ENCODE measurements at places on chromosomes 5 and 9.

DNA sequence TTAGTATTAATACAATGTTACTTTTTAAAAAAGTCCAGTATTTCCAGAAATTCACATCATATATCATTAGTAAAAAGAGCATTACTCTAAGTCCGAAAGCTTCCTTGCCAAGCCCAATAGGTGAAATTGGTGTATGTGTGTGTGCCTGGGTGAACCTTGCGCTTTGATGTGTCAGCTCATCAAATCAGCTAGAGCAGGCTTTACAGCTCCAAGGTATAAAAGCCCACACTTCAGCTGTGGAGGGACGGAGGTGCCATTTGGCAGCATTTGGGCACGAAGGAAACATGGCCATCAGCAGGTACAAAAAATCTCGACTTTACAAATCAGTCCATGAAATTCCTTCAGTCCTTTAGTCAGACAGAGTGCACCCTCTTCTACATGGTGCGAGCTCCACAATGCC is 76.5 kb upstream of the IL7R start:
- no peak for DNase-seq

DNA sequence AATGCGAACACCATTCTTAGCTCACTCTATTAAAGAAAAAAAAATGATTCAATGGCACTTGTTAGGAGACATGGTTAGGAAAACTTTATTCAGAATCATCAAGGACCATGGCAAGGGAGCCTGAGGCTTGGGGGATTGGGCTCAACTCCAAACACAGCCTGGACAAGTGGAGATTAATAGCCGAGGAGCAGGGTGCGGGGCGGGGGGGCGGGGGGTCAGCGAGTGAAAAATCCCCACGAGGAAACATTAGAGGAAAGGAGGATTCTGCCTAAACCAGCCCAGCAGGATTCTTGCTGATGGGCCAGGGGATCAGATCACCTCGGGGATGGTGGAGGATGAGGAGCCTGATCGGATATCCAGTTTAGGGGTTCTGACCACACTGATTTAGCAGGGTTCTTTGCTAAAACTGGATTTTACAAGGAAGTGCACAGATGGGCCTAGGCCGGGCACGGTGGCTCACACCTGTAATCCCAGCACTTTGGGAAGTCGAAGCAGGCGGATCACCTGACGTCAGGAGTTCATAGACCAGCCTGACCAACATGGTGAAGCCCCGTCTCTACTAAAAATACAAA is 24.4 kb upstream of the FIBCD1 start:
- DNase-seq: no peak

DNA sequence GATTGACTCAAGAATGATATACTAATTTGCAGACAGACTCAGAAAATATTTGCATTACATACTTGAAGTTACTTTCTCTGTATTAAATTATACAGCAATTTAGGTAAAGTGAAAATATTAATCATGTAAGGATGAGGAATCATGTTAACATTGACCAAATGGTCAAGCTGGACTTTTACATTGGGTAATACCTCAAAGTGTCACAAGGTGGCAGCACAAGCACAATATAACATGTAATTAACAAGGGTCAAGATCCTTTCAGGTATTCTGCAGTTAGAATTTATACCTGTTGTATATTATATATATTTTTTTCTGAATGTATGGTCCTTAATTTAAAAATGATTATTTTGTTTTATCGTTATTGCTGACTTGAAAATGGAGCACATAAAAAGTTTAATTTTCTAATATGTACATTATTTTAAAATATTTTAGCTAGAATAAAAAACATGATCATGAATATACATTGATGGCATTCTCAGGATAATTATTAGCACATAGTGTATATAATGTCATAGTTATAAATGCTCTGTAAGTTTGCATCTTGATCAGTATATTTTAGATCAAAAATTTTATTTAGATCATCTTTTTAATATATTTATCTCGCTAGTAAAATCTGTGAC is 8.6 kb downstream of the HAPLN1 start:
- DNase-seq: no peak

DNA sequence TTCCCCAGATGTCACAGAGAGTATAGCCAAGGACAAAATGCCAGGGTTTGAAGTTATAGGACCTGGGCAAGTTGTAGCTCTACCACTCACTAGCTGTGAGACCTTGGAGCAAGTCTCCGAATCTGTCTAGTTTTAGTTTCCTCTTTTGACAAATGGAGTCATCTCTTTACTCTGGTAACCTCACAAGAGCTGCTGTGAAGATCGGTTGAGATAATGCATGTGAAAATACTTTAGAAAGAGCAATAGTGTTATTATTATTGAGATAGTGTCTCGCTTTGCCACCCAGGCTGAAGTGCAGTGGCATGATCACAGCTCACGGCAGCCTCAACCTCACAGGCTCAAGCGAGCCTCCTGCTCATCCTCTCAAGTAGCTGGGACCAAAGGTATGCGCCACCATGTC is 117.9 kb upstream of the NR5A1 start:
- DNase-seq: no peak

DNA sequence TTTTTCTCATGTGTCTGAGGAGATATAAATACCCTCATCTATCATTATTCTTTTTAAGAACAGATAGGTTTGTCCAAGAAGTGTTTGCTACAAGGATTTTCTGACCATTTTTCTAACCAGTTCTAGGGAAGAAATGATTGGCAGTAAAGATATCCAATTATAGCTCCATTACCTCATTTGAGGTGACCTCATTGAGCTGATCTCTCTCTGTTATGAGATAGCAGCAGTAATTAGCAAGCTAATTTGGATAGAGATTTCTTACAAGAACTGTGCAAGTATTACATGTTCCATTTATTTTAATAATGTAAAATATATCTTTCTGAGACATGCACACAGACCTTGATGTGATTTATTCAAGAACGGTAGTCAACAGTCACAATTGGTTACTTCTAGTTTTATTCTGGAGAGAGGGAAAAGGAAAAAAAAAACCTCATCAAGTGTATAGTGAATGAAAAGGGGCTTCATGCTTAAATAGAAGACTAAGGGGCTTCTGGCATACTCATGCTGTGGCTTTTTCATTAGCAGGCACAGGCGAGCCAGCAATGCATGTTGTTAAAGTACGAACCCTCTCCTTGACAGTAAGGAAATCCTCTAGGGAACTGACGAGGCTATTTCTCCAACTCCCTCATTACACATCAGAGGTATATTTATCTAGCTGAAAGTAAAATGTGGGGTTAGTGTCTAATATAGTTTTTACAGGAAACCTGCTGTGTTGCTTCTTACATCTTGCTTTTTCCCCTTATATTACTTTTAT is 127.3 kb downstream of the NUDT12 start:
- no peak for DNase-seq

- no peak for DNase-seq
Measured at GRCh38 chr9:131676431-131676972, 63.4 kb downstream of the RAPGEF1 start.

GRCh38 chr5:135709208-135709575 is 125.3 kb upstream of the SLC25A48 start:
- DNase-seq: no peak

- DNase-seq: no peak
Measured at GRCh38 chr9:14957109-14957508, 46.9 kb upstream of the FREM1 start.

DNA sequence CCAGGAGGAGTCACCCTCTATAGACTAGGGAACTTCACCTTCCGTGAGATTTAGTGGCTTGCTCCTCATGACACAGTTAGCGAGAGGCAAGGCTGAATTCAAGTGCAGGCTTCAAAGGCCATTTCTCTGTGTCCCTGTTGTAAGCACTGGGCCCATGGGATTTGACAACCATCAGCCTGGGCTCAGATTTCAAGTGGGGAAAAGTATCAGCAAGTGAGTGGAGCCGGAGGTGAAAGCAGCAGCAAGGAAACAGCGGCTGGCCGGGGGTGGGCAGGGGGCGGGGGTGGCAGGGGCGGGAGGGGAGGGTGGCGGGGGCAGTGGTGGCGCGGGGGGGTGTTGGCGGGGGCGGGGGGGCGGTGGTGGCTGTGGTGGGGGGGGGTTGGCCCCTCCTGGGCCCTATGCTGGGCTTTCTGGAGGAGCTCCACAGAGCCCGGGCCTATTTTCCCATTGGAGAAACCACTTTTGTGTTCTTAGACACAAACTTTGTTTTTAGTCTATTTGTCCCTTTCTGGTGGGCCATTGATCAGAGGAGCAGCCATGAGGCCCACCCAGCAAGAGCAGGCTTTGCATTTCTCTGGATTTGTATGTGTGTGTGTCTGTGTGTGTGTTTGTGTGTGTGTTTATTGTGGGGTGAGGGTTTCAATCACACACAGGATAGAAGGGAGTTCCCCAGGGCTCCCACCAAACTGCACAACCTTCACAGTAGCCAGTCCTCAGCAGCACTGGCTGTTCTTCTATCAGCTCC is 165.4 kb upstream of the RAI14 start:
- peak; percentile 15 for DNase-seq

GRCh38 chr9:76571743-76572146 is 112.8 kb downstream of the GCNT1 start:
- peak; percentile 40 for DNase-seq

DNA sequence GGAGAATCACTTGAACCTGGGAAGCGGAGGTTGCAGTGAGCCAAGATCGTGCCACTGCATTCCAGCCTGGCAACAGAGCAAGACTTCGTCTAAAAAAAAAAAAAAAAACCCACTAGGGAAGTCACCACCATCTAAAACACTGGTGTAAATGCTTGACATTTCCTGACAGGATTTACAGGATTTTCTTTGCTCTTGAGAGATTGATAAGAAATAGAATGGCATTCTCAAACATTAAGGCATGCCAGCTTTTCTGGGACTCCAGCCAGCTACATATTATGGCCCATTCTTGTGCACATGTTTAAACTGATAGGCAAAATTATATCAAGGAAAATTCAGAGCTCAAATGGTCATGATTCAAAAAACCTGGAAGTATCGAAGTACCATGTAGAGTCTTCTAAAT is 28.7 kb downstream of the GTF3C4 start:
- no peak for DNase-seq

GRCh38 chr9:35538361-35539234 is 48.7 kb downstream of the RUSC2 start:
- no peak for DNase-seq

DNA sequence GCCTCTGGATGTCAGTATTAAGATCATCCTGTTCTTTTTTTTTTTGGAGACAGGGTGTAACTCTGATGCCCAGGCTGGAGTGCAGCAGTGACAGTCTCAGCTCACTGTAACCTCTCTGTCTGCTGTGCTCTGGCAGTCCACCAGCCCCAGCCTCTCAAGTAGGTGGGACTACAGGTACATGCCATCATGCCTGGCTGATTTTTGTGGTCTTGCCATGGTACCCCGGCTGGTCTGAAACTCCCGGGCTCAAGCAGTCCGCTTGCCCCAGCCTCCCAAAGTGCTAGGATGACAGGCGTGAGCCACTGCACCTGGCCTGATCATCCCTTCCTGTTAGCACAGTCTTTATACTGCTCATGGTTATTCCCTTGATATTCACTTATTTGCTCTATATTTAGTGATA is 3.5 kb downstream of the KDM4C start:
- DNase-seq: peak; percentile 29

- peak; percentile 59 for DNase-seq
Measured at GRCh38 chr5:138654281-138654867, 79.2 kb upstream of the HSPA9 start.

GRCh38 chr5:76333571-76333970 is 69.5 kb upstream of the IQGAP2 start:
- DNase-seq: no peak

DNA sequence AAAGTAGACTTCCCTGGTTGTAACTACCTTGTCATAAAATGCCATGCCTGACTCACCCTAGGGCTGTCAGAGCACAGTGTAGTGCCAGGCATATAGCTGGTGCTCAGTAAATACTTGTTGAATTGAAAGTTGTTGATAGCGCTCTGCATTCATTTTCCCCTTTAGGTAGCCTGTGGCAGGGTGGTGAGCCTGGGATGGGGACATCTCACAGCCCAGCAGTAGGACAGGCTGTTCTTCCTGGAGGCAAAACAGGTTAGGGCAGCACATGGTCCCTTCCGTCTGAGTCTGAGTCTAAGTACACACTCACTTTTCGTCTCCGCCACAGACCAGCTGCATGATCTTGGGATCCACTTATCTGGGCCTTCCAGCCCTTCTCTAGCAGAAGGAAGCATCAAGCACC is 401.9 kb downstream of the ZSWIM6 start:
- no peak for DNase-seq

DNA sequence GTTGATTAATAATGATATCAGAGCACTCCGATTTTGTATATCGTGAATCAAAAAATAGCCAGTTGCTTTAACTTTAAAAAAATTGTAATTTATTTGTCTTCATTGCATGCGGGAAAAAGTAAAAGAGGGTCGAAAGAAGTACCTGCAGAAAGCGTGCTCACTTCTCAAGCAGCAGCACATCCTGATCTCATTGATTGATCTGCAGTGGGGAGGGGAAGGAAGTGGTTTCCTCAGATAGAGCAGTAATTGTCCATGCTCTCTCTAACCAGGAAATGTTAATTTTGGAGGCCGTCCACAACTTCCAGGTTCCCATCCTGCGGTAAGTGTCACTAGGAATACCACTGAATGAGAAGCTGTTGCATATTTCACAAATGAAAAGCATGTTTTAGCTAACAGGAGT is 63.2 kb downstream of the SYK start:
- no peak for DNase-seq

GRCh38 chr5:39140558-39141168 is 66.5 kb upstream of the RICTOR start:
- DNase-seq: no peak

DNA sequence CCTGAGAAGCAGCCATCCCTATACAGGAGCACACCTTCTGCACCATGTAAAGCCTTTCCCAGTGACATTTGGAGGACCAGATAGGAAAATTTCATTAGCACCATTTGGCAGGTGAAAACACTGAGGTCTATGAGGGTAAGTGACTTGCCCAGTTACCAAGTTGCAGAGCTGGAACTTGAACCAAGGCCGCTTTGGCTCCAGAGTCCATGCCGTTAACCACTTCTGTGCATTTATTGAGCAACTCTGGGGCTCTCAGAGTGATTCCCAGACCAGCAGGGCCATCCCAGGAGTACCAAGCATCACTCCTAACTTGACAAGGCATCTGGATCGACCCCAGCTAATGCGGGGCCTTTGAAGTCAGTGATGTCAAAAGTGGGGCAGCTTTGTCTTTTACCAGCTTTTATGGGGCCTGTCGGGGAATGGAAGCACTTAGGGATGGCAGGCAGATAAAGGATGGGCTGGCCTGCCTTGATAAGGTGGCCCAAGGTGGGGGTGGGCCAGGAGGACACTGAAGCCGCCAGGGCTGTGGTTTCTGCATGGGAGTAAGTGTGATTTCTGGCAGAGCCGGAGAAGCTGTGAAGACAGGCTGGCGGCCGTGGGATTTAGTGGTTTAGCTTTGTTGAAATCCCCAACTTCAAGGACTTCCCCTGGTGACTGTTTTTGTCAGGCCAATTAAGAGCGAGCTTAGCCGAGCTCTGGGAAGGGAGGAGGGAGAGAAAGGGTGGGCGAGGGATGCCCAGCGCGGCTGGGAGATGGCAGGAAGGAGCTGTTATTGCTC is 127.3 kb downstream of the MACROH2A1 start:
- no peak for DNase-seq

GRCh38 chr5:170562875-170563228 is 59.0 kb downstream of the KCNIP1 start:
- no peak for DNase-seq

DNA sequence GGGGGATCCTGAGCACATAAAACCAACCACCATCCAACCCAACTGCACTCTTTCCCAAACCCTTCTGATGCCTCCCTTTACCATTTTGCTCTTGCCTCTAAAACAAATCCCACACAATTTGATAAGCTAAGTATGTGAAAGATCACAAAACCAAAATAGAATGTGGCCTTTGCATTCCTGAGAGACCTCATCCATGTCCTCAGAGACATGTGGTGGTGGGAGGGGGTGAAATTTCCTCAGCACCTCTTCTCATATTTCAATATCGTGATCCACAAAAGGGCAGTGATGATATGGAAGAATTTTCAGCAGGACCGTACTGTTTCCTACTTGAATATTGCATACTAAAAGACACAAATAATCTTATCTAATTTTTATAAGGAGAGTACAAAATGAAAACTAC is 423.3 kb downstream of the TLE1 start:
- no peak for DNase-seq

All from GM06990 (cell line).